Right renal pelvis (tissue), 4 donors: ENCODE measurements at places on chromosomes 1 and 21. TPM values are rescaled to one million over a fixed set of nuclear protein-coding genes. Genes with fewer than 3 reads are reported as not detected.

Gene RGL1
- polyA plus RNA-seq = 59.6 TPM

Gene LINGO4
- polyA plus RNA-seq = not detected

DNA sequence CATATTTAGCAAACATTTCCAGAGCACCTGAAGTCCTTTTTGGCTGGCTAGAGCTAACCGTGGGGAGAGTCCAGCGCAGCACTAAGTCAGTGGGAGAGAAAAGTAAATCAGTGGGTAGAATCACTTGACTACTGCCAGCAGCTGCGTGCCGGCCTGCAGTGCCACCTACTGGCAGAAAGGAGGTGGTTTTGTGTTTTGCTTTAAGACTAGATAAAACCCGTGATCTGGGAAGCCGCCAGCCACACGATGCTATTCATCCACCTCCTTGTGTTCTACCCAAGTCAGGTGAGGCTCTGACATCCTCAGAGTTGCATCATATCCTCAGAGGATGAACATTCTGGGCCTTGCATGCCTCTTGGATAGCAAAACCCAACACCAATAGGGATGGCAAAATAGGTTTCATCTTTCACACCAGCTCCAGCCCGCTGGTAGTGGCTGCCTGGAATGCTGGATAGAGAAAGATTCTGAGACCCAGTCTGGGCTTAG lies 14.1 kb upstream of the HEYL start:
- peak; percentile 72 for DNase-seq

DNA sequence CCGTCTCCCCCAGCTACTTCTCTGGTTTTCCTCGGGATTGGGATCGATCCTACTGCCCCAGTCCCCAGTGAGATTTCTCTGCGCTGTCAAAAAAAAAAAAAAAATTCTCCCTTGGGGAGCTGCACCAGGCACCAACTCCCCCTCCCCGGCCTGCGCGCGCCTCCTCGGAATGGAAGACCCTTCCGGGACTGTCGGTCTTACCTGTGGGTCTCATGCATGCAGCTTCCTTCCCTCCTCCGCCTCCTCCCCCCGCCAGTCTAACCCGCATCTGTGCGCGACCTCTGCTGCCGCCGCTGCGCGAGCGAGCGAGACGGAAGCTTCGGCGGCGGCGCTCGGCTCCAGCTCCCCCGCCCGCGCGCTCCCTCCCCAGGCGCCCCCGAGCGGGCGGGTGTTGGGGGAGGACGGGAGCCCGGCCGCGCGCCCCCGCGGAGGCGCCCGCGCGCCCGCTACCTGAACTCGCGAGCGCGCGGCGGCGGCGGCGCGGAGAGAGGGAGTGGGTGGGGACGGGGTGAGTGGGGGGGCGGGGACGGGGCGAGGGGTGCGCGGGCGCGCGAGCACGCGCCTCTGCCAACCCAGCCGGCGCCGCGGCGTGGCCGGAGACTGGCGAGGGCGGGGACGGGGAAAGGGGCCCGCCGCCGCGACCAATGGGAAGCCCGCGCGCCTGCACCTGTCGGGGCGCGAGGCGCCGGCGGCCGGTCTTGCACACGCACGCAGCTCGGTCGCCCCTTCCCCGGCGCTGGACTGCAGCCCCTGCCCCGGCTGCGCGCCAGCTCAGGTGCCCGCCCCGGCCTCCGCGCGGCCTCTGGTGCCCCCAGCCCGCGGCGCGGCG lies at the start of gene SUSD4:
Gene SUSD4 (minus strand): TSS at position 321 of the 829 bp plus-strand sequence. CDS start 751 bp downstream, outside the sequence.
- no peak for DNase-seq

GRCh38 chr1:94009304-94009703 lies 100.1 kb upstream of the GCLM start:
- DNase-seq = no peak

- no peak for DNase-seq
These were observed 48.1 kb upstream of the FGGY start for GRCh38 chr1:59248758-59249157.
